OCI-LY7 (cell line): ENCODE measurements at places on chromosomes 3 and 15. TPM values are rescaled to one million over a fixed set of nuclear protein-coding genes. Genes with fewer than 3 reads are reported as not detected.

The COLQ gene
- 0.28 and 0.42 TPM in 2 replicates for total RNA-seq

DNA sequence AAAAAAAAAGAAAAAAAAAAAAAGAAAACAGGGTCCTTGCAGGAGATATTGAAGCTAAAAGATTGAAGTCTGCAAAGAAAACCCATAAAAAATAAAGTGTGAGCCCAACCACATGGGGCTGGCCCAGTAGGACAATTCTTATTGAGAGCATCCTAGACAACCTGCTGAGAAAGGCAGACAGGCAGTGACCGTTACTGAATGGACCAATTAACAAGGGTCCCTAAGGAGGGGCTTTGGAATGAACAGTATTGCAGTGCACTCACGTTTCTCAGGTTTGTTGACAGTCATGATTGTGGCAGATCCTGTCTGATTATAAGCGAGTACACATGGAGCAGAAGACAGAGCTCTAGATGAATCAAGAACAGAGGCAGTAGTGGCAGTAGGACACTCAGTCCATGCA, 168.6 kb downstream of the LSAMP start:
- DNase-seq = no peak

- DNase-seq = no peak
These were observed 161.3 kb upstream of the LPP start for GRCh38 chr3:187992609-187993008.

GRCh38 chr15:47768735-47769134, 51.4 kb downstream of the SEMA6D start:
- DNase-seq = no peak

GRCh38 chr3:114439284-114439683, 145.5 kb downstream of the TIGIT start:
- no peak for DNase-seq

DNA sequence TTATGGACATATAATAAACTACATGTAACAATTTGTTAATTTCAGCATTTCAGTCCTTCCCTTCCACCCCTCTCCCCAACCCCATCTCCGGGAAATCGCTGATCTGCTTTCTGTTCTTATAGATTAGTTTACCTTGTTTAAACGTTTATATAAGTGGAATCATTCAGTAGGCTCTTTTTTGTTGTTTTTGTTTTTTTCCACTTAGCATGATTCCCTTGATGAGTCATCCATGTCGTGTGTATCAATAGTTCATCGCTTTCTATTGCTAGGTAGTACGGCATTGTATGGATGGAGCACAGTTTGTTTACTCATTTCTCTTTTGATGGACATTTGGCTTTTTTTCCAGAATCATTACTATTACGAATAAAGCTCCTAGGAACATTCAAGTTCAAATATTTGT, 23.5 kb upstream of the AMOTL2 start:
- no peak for DNase-seq

DNA sequence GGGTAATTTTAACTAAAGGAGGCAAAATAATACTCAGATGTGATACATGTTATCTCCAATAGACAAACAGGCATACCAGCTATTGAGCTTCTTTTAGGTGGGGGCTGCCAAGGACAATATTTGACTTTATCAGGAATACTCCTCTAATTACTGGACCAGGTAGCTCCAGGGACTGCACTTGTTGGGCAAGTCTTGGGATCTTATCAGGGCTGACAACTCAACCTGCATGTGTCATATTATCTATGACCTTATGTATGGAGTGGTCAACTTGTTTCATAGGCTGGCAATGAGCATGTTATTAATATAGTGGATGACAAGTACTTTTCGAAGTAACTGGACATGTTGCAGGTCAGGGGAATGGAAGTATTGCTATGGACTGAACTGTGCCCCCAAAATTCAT, 15.0 kb upstream of the ZNF445 start:
- no peak for DNase-seq

DNA sequence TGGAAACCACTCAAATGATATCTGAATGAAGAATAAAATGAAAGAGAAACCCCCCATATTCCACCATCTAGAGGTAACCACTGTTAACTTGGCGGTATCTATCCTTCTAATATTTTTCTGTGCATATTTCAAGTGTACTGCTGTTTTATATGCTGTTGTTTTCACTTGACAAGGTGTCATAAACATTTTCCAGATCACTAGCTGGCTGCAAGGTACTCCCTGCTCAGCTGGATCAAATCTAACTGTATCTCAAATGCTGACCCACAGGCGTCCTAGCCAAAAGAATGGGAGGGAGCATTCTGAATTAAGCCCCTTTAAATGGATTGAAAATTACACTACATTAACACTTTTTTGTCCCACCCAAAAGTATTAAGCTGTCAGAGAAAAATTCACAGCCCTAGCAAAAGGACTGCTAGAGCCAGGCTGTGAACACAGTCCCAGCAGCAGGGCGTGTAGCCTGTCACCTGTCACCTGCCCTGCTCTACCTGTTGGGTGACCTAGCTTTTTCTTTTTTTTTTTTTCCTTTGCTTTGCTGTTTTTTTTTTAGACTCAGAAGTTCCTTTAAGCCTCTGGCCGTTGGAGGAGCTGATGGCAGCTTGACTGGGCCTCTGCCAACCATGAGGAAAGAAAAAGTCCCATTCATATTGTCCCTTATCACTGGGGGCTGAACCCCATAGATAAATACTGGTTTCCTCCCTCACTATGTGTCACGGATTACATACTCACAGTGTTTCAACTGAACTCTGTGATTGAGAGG, 93.7 kb upstream of the TSC22D2 start:
- no peak for DNase-seq

GRCh38 chr15:100764778-100765466, 114.7 kb upstream of the ALDH1A3 start:
- DNase-seq = no peak

The SPTBN5 gene
- 0.04 and 0.17 TPM in 2 replicates for total RNA-seq

DNA sequence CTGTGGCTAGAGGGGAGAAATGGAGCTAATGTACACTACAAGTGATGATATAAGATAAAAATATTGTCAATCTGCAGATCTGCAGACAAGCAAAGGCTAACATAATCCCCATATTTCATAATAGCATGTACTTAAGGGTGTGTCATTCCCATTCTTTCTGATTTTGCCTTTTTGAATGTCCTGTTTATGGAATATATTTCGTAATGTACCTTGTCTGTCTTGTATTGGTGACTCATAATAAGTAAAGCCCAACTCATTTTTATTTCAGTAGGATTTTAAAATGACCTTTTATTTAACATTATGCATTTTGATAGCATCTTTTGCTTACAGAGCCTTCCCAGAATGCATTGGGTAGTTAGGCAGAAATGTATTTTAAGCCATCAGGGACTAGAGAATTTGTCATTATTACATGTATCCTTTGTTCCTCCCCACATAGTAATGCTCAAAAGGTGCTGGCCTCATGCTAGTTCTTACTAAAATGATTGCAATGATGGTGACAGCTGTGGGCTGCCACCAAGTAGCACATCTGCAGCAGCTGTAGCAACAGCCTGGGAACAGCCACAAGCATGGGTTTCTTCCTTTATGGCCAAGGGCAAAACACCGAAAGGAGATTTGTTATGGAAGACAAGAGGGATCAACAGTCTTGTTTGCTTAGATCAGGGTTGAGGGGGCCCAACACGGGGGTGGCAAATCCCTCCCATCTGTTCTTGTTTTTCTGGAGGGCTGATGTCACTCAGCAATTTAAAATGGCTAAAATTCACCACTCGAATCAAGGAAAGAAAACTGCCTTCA, 188.5 kb downstream of the CADPS start:
- no peak for DNase-seq

DNA sequence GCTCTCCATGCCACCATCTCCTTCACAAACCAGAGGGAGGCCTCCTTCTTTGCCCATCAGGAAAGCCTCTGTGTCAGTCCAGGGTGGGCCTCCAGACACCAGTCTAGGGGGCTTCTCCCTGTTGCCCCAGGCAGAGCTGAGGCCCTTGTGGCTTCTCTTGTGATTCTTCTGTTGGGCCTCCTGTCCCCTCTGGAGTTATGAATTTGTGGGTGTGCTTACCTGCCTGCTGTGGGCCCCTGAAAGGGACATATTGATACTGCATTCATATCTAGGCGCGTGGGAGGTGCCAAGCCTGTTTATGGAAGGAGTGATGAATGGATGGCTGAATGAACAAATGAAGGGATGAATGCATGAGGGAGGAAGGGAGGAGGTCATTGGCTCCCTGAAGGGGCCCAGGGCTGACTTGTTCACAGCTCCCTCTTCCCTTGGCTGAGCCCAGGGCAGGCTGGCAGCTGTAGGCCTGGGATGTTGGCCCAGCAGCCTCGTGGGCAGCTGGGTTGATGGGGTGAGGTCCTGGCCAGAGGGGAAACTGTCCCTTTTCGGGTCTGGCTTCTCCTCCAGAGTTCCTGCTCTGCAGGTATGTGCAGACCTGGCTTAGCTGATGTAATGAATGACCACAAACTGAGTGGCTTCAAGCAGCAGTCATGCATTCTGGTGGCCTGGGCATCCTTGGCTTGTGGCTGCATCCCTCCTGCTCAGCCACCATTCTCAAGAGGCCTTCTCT, 195.4 kb downstream of the GOLGA6L6 start:
- DNase-seq = no peak
